Activated CD8-positive, alpha-beta T cell treated with anti-CD3 and anti-CD28 coated beads for 36 hours (primary cell): ENCODE measurements at places on chromosomes 2 and 18. TPM values are rescaled to one million over a fixed set of nuclear protein-coding genes. Genes with fewer than 3 reads are reported as not detected.

The RTP5 gene
- 0.29 TPM for total RNA-seq

The SERPINB10 gene
- total RNA-seq: not detected

DNA sequence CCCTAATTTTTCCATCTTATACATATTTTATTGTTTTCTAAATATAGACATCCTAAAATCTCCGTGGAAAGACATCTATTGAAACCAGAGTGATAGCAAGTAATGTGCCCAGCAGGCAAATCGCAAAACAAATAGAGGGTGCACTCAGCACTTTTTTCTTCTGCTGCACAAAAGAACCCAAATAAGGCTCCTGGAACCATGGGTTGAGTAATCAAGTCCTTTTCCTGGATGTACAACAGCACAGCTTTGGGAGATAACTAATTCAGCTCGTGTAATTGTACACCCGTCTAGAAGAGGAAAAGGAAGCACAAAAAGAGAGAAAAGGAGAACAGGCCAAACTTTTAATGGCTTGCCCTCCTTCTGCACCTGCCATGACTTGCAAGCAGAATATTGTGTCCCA, 126.9 kb upstream of the TLK1 start:
- H3K4me1 ChIP-seq: no peaks in the 10 kb centered on the region
- H3K27ac ChIP-seq: no peak overlapping the region
- no peak for DNase-seq
- no peaks in the 10 kb centered on the region for H3K36me3 ChIP-seq

DNA sequence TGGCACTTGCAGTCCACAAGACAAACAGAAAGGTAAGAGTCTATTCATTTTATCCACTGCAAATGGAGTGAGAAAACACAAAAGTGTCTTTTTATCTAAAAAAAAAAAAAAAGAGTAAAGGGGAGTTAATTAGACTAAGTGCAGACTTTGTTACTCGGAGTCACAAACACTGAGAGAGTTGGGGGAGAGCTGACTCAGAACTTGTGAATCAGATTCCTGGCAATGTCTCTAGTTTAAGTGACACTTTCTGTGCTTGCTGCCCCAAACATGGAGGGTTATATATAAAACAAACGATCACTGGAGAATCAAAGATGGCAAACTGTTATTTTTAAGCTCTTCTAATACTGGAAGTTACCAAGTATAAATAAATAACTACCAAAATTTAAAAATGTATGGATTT, 505.8 kb upstream of the NRP2 start:
- no peak for DNase-seq
- H3K4me1 ChIP-seq: no peaks in the 10 kb centered on the region
- H3K4me3 ChIP-seq: no peak overlapping the region
- H3K27me3 ChIP-seq: no peaks in the 10 kb centered on the region
- H3K36me3 ChIP-seq: no peaks in the 10 kb centered on the region

- peaks cover 18% of the 10 kb centered on the region for H3K36me3 ChIP-seq
- peak within 1 kb of the TSS; percentile 96 for H3K4me3 ChIP-seq
- DNase-seq: peak; percentile 78
- no peaks in the 10 kb centered on the region for H3K27me3 ChIP-seq
- H3K4me1 ChIP-seq: peaks cover 22% of the 10 kb centered on the region
These were observed at the start of gene VAMP8 for GRCh38 chr2:85577386-85578242. VAMP8 (plus strand) TSS chr2:85577586; CDS start chr2:85577647, 61 bp downstream.
